ENCODE measurements at places on chromosomes 12 and 14.
A peak's percentile ranks its signal among the peaks of the same experiment; 100 is the strongest.

- H3K27me3 ChIP-seq: peaks cover 46% of the 10 kb centered on the region
- DNase-seq: no peak
- H3K27ac ChIP-seq: no peak overlapping the region
- peaks cover 21% of the 10 kb centered on the region for H3K4me1 ChIP-seq
- no peaks in the 10 kb centered on the region for H3K36me3 ChIP-seq
Observed at GRCh38 chr14:32934881-32935633, 3.6 kb upstream of the NPAS3 start.

DNA sequence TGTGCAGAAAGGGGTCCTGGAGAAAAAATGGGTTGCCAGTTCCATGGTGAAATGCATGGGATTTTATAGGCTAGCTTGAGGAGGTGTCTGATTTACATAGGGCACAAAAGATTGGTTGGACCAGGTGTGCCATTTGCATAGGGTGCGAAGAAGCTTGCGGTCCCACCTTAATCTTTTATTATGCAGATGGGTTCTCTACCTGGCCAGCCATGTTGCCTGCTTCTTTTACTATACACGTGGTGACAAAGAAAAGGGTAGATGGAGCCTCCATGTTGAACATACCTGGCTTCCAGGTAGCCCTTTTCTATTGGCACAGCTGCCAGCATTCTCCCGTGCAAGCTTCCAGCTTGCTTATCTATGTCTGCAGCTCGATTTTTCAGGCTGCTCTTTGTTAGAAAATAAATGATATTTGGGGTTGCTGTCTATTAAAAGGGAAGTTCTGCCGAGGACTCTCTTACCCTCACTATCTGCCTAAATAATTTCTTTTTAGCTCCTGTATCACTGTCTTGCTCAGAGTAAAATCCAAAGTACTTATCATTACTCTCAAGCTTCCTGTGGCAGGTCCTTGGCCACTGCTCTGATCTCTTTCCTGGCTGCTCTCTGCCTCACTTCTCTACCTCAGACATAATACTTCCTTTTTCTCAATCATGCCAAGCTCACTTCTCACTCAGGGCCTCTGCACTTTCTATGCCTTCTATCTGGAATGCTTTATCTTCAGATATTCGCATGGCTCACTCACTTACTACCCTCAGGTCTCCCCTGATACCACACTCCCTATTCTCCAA lies 216.0 kb upstream of the DAAM1 start:
- no peak overlapping the region for H3K4me3 ChIP-seq
- peaks cover under 1% of the 10 kb centered on the region for H3K4me1 ChIP-seq
- no peaks in the 10 kb centered on the region for H3K27me3 ChIP-seq
- H3K36me3 ChIP-seq: no peaks in the 10 kb centered on the region

DNA sequence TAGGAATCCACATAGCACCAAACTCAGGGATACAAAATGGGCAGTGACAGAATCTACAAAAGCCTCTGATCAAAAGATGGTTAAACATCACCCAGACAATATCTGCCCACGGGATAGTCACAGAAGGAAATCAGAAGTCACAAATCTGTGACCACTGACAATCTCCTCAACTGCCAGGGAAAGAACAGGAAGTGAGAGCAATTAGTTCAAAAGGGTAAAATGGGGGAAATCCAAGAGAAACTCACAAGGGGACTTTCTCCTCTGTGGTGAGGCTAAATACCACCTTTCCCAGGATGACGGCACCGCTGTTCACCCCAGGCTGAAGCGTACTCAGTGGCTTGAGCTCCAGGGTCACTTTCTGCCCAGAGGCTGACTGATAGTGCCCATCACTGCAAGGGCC lies 10.7 kb downstream of the TTC5 start:
- H3K4me1 ChIP-seq: no peaks in the 10 kb centered on the region
- no peak overlapping the region for H3K4me3 ChIP-seq
- H3K27me3 ChIP-seq: no peaks in the 10 kb centered on the region
- no peak overlapping the region for H3K27ac ChIP-seq
- H3K36me3 ChIP-seq: no peaks in the 10 kb centered on the region

GRCh38 chr14:51079489-51079888 lies 15.4 kb downstream of the TRIM9 start:
- peak overlapping the region; percentile 1 for H3K27ac ChIP-seq
- no peak for DNase-seq
- H3K27me3 ChIP-seq: no peaks in the 10 kb centered on the region
- no peak overlapping the region for H3K4me3 ChIP-seq

DNA sequence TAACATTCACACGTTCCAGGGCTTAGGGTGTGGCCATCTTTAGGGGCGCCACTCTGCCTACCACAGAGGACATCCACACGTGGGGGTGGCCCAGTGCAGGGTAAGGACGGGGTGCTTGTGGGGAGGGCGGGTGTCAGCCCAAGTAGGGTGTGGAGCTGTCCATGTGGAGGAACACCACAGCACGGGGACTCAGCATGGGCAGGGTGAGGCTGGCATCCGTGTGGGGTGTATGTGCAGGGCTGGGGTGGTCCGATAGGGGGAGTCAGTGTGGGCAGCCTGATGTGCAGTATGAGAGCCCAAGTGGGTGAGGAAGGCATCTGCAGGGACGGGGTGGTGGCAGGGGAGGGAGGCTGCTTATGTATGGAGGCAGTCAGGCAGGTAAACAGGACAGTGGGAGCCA lies 17.7 kb downstream of the PSMC1 start:
- H3K36me3 ChIP-seq: no peaks in the 10 kb centered on the region
- no peak overlapping the region for H3K4me3 ChIP-seq
- peak; percentile 53 for DNase-seq
- no peak overlapping the region for H3K27ac ChIP-seq

DNA sequence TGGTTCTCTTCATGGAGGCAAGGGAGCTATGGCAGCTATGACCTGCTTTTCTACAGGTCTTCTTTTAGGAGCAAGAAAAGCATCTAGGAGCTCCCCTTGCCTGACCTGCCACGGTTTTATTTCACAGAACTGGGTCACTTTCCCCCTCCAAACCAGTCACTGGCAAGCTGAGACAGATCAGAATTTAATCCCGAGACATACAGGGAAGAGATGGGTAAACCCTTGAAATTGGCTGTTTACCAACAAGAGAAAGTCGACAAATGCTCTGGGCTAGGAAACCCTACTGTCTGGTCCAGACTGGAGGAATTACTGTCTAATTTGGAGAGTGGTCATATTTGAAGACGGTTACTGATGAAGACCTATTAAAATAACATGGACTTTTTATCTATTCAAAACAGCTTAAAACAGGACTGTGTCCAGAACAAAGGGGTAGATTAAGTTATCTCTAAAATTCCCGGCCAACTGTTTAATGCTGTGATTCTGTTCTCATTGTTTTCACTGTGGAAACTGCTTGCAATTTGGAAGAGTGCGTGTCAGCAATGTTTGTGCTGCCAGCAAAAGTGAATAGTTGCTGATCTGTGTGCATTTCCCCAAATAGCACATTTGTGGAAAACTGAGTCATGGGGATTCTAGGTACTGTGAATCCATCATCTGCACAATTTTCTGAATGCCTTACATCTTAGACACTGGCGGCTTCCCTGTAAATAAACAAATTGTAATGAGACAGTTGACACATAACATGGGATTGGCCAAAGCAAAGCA lies 73.4 kb upstream of the EEA1 start:
- no peak overlapping the region for H3K4me3 ChIP-seq
- no peak for DNase-seq
- no peaks in the 10 kb centered on the region for H3K27me3 ChIP-seq
- H3K36me3 ChIP-seq: no peaks in the 10 kb centered on the region

DNA sequence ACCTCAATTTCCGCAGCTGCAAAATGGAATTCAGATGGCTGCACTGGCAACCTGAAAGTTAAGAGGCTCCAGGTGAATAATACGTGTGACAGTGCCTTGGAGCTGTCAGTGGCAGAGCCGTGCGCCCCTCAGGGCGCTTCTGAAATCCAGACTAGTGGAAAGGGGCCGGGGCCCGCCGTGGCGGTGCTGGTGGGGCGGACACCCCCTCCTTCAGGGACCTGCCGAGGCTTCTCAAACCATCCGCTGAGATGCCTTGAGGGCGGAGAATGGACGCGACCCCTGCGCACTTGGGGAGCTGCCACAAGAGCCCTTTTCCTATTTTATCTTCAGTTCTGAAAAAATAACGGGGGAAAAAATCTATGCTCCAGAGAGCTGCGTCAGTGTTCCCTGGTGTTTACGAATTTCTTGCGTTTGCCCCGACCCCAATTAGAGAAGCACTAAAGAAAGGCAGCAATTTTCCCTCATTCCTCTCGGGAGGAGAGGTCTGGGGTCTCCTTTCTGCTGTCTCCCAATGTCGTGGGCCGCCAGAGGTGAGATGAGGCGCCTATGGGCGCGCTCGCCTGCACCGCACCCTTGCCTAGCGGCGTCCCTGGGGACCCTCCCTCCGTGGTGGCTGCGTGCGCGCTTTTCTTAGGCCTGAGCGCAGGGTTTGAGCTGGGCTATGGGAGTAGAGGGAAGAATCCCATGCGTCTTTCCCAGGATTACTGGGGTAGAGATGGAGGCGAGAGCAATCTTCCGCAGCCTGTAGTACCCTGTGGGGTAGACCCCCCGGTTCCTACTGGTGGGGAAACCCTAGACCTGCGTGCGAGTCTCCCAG lies 2.2 kb downstream of the NOS1 start:
- peaks cover 49% of the 10 kb centered on the region for H3K27me3 ChIP-seq
- H3K4me3 ChIP-seq: no peak overlapping the region
- no peaks in the 10 kb centered on the region for H3K4me1 ChIP-seq
- no peak overlapping the region for H3K27ac ChIP-seq

DNA sequence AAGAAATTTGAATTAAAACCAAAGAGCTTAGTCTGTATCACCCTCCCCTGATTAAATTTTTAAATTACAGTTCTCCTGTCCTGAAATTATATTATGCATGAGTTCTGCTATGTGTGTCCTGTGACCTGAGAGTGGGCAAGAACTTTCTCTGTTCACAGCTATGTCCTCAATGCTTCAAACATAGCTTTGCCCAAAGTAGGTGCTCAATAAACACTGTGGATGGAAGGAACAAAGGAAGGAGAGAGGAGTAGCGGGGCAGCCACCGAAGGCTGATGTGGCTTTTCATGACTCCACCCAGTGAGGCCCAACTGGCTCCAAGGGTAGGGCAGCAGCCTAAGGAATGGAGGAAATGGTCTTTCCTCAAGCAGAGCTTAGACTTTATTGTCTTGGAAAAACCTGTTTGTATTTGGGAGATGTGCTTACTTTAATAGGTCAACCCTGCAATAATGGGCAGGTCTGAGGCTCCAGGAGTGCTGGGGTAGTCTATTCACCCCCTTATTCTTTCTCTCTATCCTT lies 7.6 kb upstream of the MARK3 start:
- H3K27me3 ChIP-seq: no peaks in the 10 kb centered on the region
- peak; percentile 5 for DNase-seq
- no peak overlapping the region for H3K4me3 ChIP-seq
- H3K4me1 ChIP-seq: no peaks in the 10 kb centered on the region

DNA sequence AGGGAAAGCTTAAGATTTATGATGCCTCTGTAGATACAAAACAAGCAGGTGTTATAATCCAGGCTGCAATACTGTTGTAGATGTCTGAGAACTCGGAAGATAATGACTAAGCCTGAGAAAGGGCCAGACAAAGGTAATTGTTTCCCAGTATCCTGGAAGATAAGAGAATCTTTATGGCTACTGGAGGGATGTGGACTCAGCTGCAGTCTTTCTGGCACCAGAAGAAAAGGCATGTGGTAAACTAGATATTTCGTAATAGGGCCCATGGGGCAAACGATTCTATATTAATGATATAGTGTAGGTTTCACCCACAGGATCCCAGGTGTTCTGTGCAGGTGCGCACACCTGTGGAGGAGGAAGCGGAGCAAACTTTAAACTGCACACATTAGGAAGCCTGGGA lies 9.2 kb upstream of the APOLD1 start:
- no peak overlapping the region for H3K27ac ChIP-seq
- no peaks in the 10 kb centered on the region for H3K27me3 ChIP-seq
- no peaks in the 10 kb centered on the region for H3K4me1 ChIP-seq
- H3K36me3 ChIP-seq: no peaks in the 10 kb centered on the region
- H3K4me3 ChIP-seq: no peak overlapping the region
- DNase-seq: no peak

GRCh38 chr12:76024102-76024781 lies 7.3 kb downstream of the PHLDA1 start:
- H3K36me3 ChIP-seq: no peaks in the 10 kb centered on the region
- H3K27me3 ChIP-seq: no peaks in the 10 kb centered on the region
- no peak for DNase-seq
- no peak overlapping the region for H3K4me3 ChIP-seq
- peaks cover 11% of the 10 kb centered on the region for H3K4me1 ChIP-seq

DNA sequence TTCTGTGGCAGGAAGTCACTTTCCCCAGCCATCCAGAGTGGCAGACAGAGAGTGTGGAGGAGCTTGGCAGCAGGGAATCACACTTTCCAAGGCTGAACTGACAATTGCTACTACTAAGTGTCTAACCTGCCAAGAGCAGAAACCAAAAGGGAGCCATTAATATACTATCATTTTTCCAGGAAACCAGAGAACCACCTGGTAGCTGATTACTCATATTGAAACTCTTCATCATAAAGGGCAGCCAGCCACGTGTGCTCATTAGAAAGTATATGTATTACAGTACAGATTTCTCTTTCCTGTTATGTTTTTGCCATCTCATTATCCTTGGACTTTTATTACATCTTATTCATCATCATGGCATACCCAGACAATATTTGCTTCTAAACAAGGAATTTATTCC lies 374.9 kb downstream of the GXYLT1 start:
- H3K36me3 ChIP-seq: no peaks in the 10 kb centered on the region
- H3K27ac ChIP-seq: no peak overlapping the region
- DNase-seq: no peak
- no peaks in the 10 kb centered on the region for H3K4me1 ChIP-seq

DNA sequence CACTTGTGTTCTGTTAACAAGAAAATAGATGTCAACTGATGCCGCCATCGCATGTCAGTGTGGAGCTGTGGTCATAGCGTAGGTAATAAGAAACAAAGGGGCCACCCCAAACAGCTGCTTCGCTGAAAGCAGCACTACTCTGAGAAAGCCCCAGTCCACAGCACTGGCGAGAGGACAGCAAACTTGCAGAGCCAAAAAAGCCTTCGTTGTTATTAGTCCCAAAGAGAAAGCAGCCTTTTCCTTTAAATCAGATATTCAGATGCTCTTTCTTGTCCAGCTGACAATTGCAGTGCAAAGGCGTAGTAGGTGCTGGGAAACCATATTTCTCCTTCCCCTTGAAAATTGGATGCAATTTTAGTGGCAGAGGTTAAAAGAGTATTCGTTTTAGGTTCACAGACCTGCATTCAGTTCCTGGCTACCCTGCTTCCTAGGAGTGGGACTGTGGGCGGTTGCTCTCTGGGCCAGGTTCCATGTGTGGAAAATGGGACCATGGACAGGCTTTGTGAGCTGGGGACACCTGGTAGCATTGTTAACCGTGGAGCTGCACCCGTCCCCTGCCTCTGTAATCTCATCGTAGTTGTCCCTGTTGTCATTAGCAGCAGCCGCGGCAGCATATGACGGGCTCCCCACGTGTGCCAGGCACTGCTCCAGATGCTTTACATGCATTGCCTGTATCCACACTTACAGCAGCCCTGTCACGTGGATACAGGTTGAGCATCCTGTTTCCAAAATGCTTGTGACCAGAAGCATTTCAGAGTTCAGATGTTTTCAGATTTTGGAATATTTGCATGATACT lies 54.2 kb downstream of the ELK3 start:
- H3K4me1 ChIP-seq: peaks cover 7% of the 10 kb centered on the region
- peaks cover 17% of the 10 kb centered on the region for H3K36me3 ChIP-seq
- no peak overlapping the region for H3K27ac ChIP-seq
- no peaks in the 10 kb centered on the region for H3K27me3 ChIP-seq
- H3K4me3 ChIP-seq: no peak overlapping the region

- no peak overlapping the region for H3K4me3 ChIP-seq
- H3K27ac ChIP-seq: no peak overlapping the region
- no peaks in the 10 kb centered on the region for H3K27me3 ChIP-seq
Observed at GRCh38 chr14:80465546-80466220, 254.4 kb upstream of the DIO2 start.

GRCh38 chr12:90024262-90024661 lies 315.6 kb upstream of the ATP2B1 start:
- DNase-seq: no peak
- H3K27me3 ChIP-seq: no peaks in the 10 kb centered on the region
- no peak overlapping the region for H3K27ac ChIP-seq
- no peak overlapping the region for H3K4me3 ChIP-seq
- H3K4me1 ChIP-seq: no peaks in the 10 kb centered on the region
